ENCODE measurements at places on chromosomes 4 and X.

GRCh38 chrX:38636949-38637819 is 75.8 kb downstream of the TSPAN7 start:
- DNase-seq, result no peak

- DNase-seq, result no peak
These were observed 19.8 kb upstream of the PASD1 start for GRCh38 chrX:151543706-151544105.

- DNase-seq, result no peak
These were observed 156.2 kb downstream of the ENOX2 start for GRCh38 chrX:130746709-130747342.

GRCh38 chr4:148216866-148217814 is 225.1 kb downstream of the NR3C2 start:
- no peak for DNase-seq

GRCh38 chr4:144174401-144175067 is 34.0 kb upstream of the GYPA start:
- DNase-seq, result no peak

DNA sequence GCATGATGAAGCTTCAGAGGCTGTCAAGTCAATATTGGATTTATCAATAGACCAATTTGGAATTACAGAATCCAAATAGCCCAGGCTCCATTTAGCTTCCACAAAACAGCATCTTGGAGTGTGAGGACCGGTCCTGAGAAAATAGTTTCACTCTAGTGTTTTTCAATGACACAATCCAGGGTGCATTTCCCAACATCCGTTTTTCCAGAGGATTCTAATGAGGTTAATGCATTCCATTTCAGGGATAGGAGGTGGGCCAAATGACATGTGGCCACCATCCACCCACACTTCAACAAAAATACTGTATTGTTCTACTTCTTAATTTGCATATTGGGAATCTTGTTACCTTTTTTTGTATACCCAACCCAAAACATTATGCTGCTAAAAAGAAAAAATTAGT is 229.8 kb upstream of the LDB2 start:
- DNase-seq, result no peak

DNA sequence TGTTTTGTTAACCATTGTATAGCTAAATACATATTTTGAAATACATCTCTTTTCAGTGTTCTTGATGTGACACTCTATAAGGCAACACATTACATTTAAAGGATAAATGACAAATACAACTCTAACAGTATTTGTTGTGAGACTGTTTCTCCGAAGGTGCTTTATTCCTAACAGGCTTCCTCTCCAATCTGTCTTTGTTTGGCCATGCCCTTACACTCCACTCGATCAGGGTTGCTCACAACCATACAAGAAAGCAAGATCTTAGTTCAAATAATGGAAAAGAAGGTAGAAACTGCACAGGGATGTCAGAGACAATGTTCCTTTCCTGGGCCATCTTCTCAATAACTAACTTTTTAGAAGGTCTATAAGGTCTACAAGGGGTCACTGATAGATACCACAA is 36.5 kb downstream of the AMMECR1 start:
- no peak for DNase-seq

GRCh38 chr4:40887764-40888131 is 138.0 kb downstream of the NSUN7 start:
- DNase-seq, result no peak
